ENCODE measurements at places on chromosomes 13 and 19.

GRCh38 chr13:112341976-112342735 lies 34.0 kb upstream of the SPACA7 start:
- DNase-seq, result no peak

GRCh38 chr13:38308736-38309135 lies 40.9 kb upstream of the UFM1 start:
- no peak for DNase-seq

GRCh38 chr13:90565985-90566713 lies 781.3 kb upstream of the MIR17HG start:
- DNase-seq, result no peak

GRCh38 chr19:35738021-35738886 lies 4.0 kb downstream of the IGFLR1 start:
- no peak for DNase-seq

DNA sequence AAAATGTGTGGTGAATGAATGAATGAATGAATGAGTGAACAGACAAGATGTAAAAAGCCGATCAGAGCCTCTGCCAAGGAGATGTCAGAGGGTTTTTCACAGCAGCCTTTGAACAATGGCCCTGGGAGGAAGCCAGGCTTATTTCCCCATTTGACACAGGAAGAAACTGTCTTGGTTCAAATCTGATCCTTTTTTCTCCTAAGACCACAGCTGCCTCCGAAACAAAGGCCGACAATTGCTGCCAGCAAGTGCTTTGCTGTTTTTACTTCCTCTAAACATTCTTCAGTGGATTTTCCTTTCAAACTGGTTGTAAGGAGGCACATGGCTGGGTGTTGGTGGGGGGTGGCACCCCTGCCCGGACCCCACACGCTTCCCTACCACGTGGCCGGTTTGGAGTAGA lies 44.2 kb upstream of the HOMER3 start:
- no peak for DNase-seq
